Stimulated activated CD8-positive, alpha-beta memory T cell treated with anti-CD3 and anti-CD28 coated beads, Interleukin-7, amount 100 ng/mL, for 48 hours (primary cell): ENCODE measurements at places on chromosomes 6 and 20.

- no peak for DNase-seq
Observed at GRCh38 chr6:142843361-142843760, 101.6 kb downstream of the HIVEP2 start.

- DNase-seq = peak; percentile 68
Observed at GRCh38 chr6:149032599-149033405, 284.7 kb upstream of the TAB2 start.

DNA sequence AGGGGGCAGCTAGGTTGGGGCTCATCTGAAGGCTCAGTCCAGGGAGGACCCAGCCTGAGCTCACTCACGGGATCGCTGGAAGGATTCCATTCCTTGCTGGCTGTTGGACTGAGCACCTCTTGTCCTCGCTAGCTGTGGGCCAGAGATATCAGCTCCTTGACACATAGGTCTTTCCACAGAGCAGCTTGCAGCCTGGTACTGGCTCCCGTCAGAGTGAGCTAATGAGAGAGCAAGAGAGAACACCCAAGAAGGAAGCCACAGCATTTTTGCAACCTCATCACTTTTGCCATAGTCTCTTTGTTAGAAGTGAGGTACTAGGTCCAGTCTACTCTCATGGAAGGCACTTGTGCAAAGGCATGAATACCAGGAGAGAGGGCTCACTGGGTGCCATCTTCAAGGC lies 179.9 kb downstream of the CDC5L start:
- no peak for DNase-seq

GRCh38 chr6:2055911-2056310 lies 189.5 kb downstream of the GMDS start:
- DNase-seq = no peak

DNA sequence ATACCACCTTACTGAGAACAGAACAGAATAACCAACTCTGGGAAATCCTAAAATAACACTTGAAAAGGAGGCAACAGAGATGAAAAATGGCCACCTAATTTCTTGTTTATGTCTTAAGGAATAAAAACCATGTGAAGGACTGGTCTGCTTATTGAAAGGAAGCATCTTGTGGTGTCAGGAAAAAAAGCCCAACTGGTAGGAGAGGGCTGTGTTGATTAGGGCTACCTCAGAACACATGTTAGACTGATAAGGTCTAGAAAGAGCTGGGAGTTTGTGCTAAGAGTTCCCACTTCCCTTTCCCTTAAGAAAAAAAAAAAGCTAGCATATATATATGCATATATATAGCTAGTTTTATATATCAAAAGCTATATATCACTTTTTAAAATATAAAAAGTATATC lies 425.3 kb upstream of the BTBD3 start:
- no peak for DNase-seq

- no peak for DNase-seq
Observed at GRCh38 chr6:136873748-136874147, 48.4 kb upstream of the SLC35D3 start.

DNA sequence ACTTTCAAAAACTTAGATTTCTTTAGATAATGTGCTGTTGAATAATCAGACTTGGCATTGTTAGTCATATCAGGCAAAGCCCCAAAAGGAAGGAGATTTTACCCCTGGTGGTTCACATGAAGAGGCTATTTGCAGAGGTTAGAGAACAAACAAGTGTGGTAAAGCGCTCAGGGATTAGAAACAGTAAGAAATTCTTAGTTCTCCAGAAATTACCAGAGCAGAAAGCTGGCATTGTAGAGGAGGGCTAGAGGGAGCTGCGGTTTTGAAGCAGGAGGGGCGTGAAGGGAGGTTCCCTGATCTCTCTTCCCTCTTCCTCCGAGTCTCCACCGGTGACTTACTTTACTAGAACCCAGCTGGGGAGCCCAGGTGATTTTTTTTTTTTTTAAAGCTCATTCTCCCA lies 10.2 kb downstream of the MYO6 start:
- no peak for DNase-seq

DNA sequence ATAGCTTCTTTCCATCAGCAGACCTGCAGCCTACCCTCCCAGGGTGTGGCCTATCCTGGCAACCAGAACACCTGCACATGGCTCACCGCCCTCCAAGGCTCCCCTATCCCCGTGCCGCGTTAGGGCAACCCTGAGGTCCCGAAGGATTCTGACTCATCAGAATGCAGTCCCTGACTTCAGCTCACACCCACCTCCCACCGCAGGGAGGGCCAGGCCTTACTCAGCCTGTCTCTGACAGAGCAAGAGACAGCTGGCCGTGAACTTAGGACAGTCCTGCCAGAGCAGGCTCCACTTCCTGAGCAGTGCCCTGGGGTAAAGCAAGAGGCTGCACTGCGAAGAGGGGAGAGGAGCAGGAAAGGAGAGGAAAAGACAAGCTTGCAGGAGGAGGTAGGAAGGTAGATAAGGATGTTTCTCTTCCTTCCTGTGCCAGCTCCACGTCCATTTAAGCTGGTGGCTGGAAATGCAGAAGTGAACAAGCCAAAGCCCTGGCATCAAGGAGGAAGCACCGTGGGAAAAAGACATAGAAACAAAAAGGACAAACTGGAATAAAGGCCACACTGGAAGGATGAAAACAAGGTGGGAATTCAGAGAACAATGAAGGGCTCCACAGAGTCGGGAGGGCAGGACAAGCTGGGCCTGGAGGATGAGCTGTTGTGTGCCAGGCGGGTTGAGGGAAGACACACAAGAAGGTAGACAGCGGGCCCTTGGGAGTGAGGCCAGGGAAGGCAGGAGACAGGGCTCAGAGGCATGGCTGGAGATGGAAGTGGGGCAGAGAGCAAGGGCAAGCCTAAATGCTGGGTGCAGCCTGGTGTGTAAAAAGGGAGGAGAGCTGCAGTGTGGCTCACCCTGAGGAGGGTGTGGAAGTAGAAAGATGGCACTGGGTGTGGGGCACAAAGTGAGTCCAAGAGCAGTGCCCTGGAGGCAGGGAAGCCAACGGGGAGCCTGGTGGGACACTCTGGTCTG lies 102.7 kb downstream of the SLC23A2 start:
- DNase-seq = no peak

GRCh38 chr6:131779304-131779703 lies 28.5 kb upstream of the ENPP1 start:
- no peak for DNase-seq

DNA sequence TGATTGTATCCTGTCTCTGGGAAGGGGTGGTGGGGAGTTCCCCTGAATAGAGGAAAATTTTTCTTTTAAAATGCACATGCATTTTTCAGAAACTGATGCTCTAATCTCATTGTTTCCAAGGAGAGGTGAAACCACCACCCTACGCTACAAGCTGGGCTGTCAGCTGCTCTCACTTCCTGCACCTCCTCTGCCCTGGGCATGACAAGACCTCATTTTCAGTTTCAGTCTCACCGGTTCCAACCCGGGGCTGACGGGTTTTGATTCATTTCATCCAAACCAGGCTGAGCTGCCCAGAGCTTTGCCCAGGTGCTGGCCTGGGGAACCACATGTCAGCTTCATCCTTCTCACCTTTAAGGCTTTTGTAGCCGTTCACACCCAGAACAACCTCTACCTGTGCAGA lies 99.7 kb downstream of the EYA2 start:
- peak; percentile 54 for DNase-seq

DNA sequence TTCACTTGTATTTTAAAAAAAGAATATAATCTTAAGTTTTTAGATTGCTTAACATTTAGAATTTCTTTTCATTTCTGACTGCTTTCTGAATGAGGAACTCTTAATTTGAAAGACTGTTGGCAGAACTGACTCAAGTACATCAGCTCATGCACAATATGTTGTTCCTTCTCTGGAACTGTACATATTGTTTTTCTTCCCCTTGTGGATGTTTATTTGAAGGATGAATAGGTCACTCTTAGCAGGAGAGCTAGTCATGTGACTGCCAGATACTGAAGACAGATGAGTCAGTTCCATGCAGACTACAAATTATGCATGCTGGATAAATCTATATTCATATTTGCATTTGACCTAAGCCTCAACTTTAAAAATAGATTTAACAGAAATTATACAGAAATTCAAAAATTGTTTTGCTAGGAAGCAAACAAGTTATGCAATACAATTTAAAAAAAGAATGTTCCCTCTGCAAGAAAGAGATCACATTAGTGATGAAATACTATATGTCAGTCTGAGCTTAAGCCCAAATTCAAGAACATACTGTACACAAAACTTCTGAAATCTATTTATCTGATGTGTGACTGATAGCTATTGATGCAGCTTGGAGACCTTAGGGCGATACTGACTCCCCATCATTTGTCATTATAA lies 1274.9 kb upstream of the GJE1 start:
- DNase-seq = no peak

DNA sequence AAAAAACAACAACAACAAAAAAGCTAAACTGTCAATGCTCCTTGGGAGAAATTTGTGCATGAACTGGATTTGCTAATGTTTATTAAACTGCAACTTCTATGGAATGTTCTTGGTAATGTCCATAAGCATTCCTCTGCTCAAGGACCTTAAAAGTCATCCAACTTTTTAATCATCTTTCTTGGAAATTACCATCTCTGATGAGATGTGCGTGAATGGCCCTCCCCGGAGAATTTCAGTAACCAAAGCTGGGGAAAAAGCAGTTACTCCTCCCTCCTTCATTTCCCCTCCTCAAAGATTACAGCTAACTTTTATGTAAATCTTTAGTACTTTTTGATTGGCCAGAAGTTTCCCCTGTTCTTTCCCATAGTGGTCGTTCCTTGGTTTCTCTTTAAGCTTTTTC lies 5.2 kb downstream of the TBCC start:
- DNase-seq = no peak

GRCh38 chr6:159450815-159451465 lies 242.1 kb downstream of the SOD2 start:
- no peak for DNase-seq

- no peak for DNase-seq
Observed at GRCh38 chr6:85110943-85111342, 338.9 kb upstream of the NT5E start.

- no peak for DNase-seq
Observed at GRCh38 chr6:107740496-107741190, 83.5 kb downstream of the SCML4 start.

- no peak for DNase-seq
Observed at GRCh38 chr6:79964607-79965081, 17.3 kb upstream of the ELOVL4 start.

DNA sequence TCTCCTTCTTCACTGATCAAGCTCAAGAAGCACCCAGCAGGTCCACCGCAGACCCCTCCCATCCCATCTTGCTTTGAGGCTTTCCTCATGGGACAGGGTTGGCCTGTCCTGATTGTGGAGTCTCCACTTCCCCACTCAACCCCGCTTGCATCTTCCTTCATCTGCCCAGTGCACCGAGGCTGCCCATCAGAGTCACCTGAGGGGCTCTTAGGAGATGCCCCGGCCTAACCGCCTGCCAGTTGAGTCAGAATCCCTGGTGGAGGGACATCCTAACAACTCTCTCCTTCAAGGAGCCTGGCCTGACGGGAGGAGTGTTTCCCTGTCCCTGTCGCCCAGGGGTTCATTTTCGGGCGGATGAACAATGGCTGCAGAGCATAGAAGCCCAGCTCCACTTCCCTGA lies 46.1 kb downstream of the RBM38 start:
- no peak for DNase-seq

GRCh38 chr20:59004493-59004762 lies 2.6 kb downstream of the CTSZ start:
- no peak for DNase-seq

DNA sequence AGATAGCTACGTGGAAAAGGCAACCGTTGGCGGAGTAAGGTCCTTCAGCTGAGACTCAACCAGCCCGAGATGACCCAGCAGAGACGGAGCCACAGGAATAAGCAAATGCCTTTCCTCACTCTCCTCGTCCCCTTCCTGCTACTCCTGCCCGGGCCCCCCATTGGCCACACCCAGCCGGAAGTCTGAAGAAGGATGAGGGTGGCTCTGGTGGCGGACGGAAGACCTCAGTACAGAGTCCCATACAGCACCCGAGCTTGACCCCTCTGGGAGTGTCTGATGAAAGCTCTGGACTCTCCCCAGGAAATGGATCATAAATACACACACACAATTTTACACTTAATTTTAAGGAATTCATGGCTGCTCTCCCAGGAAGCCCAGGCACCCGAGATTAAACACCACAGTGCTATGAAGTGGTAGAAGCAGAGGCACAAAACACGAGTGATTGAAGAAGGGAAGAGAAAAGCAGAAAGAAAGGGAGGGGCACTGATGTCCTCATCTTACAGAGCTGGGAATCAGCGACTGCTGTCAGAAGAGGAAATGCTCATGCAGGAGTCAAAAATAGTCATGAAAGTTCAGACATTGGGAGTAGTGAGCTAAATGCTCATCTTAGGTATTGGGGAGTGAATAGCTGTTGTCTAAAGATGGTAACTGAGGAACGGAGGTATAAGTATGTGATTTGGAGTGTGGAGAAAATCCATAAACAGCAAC lies 125.6 kb downstream of the BANF2 start:
- no peak for DNase-seq

DNA sequence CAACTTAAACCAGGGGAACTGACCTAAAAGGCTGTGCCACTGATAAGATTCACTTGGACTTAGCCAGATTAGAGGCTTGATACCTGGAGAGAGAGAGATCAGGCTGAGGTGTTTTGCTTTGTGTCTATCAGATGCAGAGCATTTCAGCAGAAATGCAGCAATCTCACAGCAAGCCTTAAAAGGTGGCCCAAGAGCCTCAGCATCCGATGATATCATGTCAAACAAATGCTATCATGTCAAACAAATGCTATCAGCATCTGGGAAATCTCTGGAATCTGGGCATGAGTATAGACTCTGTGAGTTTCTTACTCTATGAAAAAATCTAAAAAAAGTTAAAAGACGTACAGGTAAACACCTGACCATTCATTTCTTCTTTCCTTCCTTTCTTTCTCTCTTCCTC lies 718.9 kb downstream of the EYS start:
- DNase-seq = no peak

GRCh38 chr6:152160346-152160745 lies 352.9 kb downstream of the ESR1 start:
- DNase-seq = no peak

DNA sequence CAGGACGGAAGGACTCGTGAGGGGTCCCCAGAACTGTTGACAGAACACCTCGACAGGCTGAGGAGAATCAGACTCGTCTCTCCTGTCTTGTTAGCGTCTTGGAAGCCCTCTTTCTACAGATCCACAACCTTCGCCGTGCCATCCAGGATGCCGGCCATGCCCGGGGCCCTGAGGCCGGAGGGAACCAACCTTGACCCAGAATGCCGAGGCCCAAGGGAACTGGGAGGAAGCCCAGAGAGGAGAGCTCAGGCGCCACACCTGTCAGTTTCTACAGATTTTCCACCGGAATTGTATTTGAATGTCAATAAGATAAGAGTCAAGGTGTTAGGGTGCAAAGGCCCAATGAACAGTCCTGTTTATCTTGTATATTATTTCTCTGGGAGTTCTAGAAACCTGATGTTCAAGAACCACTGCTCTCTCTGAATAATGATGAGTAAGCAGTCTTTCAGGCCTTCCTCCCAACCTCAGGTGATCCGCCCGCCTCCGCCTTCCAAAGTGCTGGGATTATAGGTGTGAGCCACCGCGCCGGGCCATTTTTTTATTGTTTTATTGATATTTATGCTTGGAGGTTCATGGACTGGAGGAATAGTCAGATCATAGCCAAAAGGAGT lies 799 bp upstream of the ME1 start:
- no peak for DNase-seq

DNA sequence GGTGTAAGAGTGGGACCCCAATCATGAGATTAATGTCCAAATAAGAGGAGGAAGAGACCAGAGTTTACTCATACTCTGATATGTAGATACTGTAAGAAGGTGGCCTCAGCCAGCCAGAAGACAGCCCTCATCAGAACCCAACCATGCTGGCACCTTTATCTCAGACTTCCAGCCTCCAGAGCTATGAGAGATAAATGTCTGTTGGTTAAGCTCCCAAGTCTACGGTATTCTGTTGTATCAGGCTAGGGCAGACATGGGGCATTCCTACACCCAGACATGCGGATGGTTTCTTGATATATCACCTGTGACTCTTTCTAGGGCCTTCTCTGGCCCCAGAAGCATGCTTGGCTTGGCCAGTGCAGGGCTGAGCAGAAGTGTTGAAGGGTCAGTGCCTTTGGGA lies 247.4 kb upstream of the RIN2 start:
- DNase-seq = no peak
